Activated naive CD4-positive, alpha-beta T cell (primary cell): ENCODE measurements at places on chromosomes 1 and 21.

GRCh38 chr1:160767395-160768294, 28.3 kb upstream of the LY9 start:
- no peak for DNase-seq

DNA sequence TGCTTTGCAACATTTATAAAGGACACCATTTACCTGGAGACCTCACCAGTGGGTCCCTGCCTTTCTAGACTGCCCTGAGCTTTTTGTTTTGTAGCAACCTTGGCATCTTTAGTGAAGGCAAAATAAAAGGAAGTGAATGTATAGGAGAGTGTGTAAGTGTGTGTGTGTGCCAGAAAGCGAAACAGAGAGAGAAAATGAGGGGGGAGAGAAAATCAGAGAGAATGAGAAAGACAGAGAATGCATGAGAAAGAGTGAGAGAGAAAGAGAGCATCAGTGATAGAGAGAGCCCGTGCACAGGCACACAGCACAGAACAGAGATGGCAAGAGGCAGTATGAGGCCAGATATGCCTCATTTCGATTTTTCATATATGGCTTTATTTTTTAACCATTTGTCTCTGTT, 57.5 kb downstream of the HSD3B1 start:
- no peak for DNase-seq

GRCh38 chr1:193181985-193182384, 4.4 kb downstream of the B3GALT2 start:
- DNase-seq = no peak

- no peak for DNase-seq
Measured at GRCh38 chr1:234843946-234844345, 234.0 kb upstream of the IRF2BP2 start.

DNA sequence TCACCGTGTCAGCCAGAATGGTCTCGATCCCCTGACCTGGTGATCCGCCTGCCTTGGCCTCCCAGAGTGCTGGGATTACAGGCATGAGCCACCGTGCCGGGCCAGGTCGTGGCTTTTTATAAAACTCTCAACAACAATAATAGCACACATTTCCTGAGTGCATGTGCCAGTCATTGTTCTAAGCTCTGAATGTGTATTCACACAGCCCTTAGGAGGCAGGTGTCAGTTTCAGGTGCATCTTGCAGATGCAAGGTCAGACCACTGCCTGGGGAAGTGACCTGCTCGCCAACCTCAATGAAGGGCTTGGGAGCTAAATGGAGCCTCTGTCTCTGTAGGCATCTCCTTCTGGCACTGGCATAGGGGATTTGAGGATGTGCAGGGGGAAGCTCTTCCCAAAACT, 1.6 kb upstream of the LEFTY2 start:
- DNase-seq = no peak

- DNase-seq = no peak
Measured at GRCh38 chr1:95641386-95641785, 407.4 kb downstream of the RWDD3 start.

- DNase-seq = no peak
Measured at GRCh38 chr1:176949033-176949662, 215.4 kb downstream of the ASTN1 start.

DNA sequence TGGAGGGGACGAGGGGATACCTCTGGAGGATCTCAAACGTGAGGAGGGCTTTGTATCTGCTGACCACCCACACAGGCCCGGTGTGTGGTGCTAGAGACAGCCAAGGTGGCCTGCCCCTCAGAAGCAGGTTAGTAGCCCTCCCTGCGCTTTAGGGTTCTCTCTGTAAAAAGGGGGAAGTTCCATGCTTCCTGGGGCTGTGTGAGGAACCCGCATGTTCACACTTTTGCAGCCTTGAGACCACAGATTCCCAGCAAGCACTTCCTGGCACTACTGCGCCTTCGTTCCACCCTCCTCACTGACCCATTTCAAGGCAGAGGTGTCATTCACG, 7.9 kb upstream of the GUCA2B start:
- DNase-seq = no peak

DNA sequence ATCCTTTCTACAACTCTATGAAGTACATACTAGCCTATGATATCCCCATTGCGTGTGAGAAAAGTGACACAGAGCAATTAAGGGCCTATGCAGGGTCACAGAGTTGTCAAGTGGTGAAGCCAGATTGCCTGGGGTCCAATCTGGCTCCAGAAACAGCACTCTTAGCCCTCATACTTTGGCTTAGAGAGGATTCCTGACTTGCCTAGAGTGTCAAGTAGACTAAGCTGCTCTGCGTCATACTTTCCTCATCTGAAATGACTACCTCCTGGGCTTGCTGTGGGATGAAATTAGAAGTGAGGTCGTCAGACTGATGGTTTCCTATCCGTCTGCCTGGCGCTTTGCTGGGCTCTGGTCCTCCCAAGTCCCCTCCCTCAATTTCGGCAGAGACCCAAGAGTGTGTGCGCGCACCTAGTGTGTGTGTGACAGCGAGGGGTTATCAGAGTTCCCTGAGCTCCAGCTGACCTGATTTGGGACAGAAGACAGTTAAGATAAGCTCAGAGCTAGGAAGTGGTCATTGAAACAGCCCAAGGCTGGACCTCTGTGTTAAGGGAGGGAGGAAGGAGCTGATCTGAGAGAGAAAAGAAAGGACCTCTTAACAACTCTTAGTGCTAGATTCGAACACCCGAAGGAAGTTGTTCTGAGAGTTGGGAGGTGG, 5.4 kb upstream of the NUAK2 start:
- DNase-seq = no peak

DNA sequence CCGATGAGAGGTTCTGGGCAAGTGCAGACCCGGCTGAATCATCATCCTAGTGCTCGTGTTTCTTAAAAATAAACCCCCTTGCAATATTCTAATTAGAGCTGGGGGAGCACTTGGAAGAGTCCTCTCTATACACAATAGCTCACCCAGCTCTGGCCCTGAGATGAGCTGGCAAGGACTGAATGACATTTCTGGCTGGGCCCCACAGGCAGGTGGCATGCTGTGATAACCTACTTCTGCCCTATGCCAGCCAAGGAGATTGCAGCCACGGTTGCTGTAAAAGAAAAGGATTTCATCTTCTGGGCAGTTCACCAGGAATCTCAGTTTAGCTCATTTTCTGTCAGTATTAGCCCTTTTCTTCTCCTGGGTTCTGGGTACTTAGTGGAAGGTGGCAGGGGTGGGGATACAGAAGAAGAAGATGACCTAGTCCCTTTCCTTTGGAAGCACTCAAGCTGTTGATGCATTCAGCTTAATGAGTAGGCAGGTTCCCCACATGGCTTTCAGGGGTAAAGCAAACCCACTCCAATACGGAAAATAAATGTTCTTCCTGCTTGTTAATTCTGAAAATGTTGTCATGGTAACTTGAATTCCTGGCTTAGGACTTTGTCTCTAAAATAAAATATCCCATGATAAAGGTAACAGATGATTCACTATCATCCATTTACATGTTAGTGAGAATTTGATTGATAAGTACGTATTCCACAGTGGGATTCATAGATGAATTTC, 32.2 kb downstream of the VASH2 start:
- DNase-seq = no peak

- no peak for DNase-seq
Measured at GRCh38 chr1:66326867-66327266, 207.1 kb upstream of the SGIP1 start.

- DNase-seq = no peak
Measured at GRCh38 chr21:38413958-38414548, 84.2 kb downstream of the ERG start.

DNA sequence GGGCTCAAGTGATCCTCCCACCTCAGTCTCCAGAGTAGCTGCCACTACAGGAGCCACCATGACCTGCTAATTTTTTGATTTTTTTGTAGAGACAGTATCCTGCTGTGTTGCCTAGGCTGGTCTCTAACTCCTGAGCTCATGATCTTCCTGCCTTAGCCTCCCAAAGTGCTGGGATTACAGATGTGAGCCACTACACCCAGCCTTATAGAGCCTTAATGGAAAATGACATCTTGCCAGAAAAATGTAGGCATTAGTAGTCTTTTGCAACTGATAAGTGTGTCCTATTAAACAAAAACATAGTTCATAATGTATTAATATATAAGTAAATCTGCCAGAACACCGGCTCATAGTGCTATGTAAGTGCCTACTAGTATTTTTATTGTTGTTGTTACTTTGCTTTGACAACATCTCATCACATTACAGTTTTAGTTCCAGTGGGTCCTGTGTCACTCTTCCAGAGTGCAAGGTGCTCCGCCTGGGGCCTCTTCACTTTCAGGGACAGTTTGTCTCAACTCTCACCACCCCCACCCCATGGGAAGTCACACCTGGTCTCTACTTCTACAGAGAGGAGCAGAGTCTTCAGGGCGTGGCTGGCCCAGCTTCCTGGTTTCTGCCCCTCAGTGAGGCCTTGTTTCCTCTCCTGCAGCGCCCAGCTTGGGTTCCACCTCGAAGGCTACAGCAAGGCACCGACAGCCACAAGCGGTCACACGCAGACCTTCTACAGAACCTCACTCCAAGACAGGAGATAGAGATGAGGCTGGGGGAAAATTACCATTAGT, 30.1 kb downstream of the RHOU start:
- no peak for DNase-seq

GRCh38 chr1:197143276-197143675, 3.2 kb downstream of the ASPM start:
- no peak for DNase-seq

GRCh38 chr1:29521438-29521715, 285.1 kb downstream of the PTPRU start:
- DNase-seq = no peak

DNA sequence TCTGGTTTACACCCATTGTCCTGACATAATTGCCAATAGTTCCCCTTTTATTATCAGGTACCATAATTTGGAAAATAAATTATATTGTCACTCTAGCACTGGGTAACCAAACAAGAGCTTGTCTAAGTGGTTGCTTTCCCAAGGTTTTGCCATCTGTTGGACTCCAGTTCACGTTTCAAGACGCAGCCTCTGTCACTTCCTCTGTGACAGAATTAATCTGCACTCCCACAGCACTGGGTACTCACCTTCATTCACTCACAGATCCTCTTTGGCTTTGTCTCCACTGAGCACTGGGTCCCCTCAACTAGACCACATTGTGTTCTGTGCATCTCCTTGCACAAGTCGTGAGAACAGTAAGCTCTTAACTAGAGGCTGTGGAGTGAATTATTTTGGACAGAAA, 123.6 kb upstream of the JUN start:
- DNase-seq = no peak

- DNase-seq = peak; percentile 26
Measured at GRCh38 chr1:29793101-29793546, 556.8 kb downstream of the PTPRU start.

DNA sequence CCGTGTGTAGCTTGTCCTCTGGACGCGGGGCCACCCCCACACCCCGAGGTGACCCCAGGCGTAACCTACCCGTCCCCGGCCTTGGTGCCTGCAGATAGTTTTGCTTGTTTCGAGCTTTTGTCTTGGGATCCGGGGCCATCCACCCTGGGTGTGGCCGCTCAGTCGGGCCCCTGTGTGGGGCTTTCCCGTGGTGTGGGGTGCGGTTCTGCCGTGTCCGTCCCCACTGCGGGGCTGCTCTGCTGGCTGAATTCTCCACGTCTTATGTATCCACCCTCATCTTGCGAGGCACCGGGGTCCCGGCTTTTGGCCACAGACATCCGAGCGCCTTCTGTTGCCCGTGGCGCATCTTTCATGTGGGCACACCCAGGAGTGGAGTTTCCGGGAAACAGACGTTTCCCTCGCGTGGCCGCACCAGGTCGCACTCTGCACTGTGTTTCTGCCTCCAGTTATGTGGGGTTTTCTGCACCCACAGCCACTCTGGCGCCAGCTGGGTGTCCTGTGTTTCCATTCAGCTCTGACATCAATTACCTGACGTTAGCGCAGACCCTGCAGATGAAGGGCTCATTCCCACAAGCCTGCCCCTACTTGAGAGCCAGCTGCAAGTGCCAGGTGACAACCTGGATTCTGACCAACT, 64.9 kb downstream of the PRKCZ start:
- DNase-seq = no peak

DNA sequence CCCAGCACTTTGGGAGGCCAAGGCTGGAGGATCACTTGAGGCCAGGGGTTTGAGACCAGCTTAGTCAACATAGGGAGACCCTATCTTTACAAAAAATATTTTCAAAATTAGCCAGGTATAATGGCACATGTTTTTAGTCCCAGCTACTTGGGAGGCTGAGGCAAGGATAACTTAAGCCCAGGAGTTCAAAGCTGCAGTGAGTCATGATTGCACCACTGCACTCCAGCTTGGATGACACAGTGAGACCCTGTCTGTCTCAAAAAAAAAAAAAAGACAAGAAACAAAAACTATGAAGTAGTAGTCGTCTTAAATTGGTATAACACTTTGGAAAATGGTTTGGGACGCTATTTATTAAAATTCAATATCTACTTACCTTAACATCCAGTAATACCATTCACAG, 7.7 kb downstream of the AIM2 start:
- no peak for DNase-seq
